ENCODE measurements at places on chromosomes 2 and 18.

GRCh38 chr18:5601188-5601624 is 57.4 kb upstream of the EPB41L3 start:
- DNase-seq, result no peak

DNA sequence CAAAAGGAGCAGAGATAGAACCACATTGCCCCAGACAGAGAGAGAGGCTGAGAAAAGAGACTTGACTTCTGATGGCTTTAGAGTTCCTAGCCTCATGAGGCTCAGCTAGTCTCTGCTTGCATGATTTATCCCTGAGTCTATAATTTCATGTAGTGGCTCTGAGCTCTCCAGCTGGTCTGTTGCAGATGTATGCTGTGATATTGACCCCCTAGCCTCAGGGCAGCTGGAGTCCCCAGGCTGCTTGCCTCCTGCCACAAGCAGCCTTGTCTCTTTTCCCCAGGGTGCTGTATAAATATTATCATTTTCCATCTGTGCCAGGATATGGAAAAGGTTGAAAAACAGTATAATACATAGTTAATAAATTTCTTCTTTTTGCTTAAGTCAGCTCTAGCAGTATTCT is 467.6 kb upstream of the CWC22 start:
- DNase-seq, result no peak

GRCh38 chr2:69652206-69652605 is 8.7 kb upstream of the AAK1 start:
- no peak for DNase-seq

DNA sequence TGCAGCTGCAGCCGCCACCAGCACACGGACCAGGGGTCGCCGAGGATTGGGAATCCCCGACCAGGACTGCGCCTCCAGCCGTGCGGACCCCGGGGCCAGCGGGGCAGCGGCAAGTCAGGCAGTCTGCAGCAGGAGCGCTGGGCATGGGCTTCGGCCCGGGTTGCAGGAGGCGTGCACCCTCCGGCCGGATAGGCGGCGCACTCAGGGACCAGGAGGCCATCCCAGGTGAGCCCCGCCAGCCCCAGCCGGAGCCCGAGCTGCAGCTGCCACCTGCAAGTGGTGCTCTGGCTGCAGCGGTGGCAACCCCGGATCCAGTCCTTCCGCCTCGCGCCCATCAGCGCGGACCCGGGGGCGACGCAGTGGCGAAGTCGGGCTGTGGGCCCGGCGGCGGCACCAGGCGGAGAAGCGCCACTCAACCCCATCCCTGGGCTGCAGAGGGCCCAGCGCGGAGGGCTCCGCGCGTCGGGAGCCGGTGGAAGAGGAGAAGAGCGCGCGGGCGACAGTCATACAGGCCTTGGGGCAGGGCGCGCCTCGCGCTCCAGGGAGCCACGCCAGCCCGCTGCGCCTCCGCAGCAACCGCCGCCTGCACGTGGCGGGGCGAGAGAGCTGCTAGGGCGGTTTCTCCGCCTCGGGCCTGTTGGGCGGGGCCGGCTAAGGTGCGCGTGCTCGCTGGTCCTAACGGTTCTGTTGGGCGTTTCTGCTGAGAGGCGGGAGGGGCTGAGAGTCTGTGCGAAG is 73.8 kb downstream of the RPIA start:
- DNase-seq, result peak; percentile 24

DNA sequence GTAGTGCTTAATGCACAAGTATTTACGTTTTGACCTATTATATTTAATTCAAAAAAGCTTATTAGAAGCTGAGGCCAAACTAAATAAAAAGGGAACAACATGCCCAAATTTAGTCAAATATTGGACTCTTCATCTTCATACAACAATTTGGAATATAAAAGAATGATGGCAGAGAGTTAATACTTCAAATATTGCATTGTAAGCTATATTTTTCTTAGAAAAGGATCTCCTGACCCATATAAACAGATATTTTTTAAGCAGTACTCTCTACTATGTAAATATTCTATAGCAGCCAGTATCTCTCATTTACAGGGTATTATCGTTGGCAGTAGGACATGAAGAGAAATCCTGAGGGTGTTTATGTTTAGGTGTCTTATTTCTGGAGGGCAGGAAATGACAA is 531.2 kb downstream of the NYAP2 start:
- no peak for DNase-seq

DNA sequence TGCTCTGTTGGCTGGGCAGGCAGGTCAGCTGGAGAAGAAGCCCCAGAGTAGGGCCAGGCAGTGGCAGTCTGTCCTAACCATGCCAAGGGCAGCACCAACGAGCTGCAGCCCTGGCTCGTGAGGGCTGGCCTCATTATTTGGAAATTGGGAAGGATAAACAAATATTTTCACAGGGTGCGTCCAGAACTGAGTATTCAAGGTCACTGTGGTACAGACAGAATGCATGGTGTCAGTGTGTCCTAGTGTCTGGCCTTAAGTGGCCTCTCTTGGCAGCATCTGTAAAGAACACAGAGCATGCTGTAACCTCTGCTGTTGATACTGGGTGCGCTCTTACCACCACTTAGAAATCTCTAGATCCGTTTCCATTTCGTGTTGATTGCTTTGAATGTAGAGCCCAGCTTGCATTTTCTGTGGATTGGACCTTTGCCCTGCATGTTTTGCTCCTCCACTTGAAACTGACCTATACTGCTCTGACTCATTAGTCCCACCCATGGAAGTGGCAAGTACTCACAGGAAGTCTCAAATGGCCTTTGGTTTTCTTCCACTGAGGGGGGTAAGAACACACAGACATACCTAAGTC is 88.2 kb downstream of the GREB1L start:
- DNase-seq, result no peak

DNA sequence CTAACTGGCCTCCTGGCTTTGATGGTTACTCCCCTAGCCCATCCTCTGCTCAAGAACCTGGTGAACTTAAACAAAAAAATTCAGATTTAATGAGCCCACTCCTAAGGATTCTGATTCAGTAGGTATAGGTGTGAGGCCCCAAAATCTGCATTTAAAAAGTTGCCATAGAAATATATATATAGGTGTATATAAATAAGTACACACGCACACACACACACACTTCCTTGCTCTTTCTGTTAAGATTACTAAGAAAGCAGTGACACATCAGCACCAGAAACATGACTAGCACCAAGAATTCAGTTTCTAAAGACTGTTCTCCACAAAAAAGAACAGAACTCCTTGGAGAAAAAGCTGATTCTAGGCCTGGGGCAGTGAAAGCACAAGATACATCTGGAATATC is 17.8 kb downstream of the EML6 start:
- DNase-seq, result no peak

DNA sequence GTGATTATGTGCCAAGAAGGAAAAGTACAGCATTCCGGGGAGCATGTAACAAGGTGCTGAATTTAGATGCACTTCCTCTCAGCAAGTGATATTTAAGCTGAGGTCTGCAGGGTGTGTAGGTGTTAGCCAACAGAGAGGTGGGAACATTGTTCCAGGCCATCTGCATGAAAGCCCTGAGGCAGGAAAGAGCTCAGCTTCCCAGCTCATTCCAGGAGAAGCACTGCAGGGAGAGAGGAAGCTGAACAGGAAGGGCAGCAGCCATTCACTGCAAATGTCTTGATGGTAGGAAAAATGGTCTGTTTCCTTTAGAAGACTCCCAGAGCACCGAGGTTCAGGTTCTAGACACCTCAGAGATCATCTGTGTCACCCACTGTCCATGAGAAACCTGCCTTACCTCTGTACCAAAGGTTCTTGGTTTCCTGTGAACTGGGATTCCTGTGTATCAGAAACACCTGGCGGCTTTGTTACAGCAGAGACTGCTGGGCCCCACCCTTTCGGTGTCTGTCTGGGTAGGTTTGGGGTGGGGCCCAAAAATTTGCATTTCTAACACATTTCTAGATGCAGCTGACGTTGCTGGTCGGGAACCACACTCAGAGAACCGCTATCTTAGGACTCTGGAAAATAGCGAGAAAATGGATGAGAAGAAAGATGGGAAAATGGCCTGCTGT is 84.0 kb downstream of the RTN4 start:
- DNase-seq, result no peak

DNA sequence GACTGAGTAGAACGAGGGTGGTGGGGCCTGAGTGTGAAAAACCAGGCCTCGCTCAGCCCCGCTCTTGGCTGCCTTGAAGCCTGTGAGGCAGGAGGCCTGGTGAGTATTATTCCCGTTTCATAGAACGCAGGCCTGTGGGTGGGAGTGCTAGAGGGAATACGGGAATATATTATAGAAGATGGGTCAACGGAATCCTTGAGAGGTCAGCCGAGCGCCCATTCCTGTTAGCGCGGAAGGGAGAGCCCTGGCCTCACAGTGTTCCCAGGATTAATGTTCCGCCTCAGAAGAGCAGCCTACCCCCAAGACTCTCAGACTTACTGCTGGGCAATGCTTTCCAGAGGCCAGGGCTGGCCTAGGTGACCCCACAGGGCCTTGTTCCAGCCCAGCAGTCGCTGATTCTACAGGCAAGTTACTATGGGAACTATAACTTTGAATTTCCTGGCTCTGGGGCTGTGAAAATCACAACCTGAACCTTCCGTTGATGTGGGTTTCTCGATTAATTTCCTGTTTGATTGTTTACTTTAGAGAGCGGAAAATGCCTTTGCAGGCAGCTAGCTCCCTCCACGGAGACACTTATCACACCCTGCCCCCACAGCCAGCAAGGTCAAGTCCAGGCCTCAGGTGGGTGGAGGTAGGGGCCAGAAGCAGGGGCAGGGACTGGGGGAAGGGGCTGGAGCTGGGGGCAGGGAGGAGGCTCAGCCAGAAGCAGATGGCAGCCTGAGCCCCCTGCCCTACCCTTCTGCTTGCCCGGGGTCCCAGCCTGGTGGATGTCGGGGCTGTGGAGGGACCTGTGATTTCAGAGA is 108.3 kb downstream of the SMAD7 start:
- DNase-seq, result no peak

DNA sequence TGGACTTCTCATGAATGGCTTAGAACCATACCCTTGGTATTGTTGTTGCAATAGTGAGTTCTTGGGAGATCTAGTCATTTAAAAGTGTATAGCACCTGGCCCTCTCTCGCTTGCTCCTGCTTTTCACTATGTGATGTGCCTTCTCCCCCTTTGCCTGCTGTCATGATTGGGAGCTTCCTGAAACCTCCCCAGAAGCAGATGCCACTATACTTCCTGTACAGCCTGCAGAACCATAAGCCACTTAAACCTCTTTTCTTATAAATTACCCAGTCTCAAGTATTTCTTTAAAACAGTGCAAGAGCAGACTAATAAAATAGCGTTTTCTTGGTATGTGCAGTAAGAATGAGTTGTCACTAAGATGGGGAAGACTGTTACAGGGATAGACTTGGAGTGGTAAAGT is 31.6 kb downstream of the BAZ2B start:
- no peak for DNase-seq

- no peak for DNase-seq
Observed at GRCh38 chr2:961786-962185, 11.1 kb downstream of the SNTG2 start.

DNA sequence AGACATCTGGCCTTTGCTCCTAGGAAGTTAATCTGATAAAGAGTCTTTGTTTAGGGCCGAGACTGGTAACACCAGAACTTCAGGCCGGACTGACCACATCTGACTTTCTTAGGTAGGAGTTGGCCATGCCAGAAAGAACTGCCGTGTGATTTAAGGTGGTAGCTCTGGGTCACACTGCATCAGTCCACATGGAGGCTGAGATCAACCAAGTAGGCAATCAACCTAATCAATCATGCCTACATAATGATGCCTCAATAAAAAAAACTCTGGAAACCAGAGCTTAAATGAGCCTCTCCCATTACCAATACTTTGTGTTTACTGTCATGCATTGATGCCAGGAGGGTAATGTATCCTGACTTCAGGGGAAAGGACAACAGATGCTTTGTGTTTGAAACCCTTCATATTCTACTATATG is 44.1 kb upstream of the ORC2 start:
- DNase-seq, result no peak

DNA sequence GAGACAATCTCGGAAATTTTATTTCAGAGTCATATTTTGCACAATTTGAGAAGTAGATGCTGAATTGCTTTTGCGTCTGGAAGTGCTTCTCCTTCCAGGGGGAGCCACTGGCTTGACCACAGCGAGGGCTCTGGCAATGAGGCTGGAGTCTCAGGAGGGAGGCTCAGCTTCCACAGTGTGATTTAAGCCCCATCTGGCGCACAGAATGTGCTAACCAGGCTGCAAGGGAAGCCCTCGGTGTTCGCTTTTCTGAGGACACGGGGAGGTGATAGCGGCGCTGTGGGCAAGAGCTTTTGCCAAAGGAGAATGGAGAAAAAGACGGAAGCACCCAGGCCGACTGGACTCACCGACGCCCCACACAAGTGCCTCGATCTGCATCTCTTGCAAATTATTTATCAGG is 52.4 kb downstream of the ADI1 start:
- DNase-seq, result no peak
